ENCODE measurements at places on chromosomes 13 and 19.

DNA sequence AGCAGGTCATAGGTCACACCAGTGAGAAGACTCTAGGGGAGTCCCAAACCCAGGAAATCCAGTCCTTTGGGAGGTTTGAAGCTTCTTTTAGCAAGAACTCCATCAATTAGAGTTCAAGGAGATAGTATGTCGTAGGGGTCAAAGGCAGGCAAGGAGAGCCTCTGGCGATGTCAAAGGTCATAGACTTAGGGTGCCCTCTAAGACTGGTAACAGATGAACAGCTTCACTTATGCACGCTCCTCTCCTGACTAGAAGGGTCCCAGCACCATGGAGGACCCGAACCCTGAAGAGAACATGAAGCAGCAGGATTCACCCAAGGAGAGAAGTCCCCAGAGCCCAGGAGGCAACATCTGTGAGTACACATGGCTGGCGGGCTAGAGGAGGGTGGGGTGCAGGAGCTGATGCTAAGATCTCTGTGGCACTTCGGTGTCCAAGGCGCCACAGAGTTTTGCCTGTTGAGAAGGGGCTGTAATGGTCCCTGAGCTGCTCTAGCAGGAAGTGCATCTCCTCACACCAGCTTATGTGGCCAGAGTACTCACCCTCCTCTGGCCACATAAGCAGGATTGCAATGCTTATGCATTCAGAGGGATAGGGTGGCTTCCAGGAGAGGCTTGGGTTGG is 557 bp downstream of the ZNF576 start:
- DNase-seq, result no peak

DNA sequence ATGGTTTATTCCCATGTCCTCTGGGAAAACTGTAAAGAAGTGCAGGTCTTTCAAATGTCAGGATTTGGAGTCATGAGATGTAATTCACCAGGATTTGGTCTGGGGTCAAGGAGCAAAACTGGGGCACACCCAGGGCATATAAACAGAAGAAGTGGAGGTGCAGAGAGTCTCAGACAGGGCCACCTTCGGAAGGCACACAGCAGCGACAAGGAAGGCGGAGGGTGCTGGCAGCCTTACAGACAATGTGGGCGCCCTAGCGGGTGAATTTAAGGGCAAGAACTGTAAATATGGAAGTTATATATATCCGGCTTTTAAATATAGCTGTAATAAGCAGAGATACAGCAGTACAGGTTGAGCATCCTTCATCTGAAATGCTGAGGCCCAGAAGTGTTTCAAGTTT is 31.2 kb downstream of the DHRS12 start:
- no peak for DNase-seq

- no peak for DNase-seq
Observed at GRCh38 chr13:99314640-99315176, 7.5 kb upstream of the GPR183 start.

- no peak for DNase-seq
Observed at GRCh38 chr13:30479154-30479882, 13.6 kb upstream of the HMGB1 start.

GRCh38 chr13:64371045-64371444 is 2859.1 kb downstream of the PCDH9 start:
- no peak for DNase-seq

All from GF-D8 (cell line).